Right cardiac atrium (tissue), 5 donors: ENCODE measurements at places on chromosomes 7 and 10. TPM values are rescaled to one million over a fixed set of nuclear protein-coding genes. Genes with fewer than 3 reads are reported as not detected.

Gene KCP
- total RNA-seq: 0.28 TPM

GRCh38 chr10:77801474-77802161 lies 124.9 kb downstream of the DLG5 start:
- no peak for DNase-seq

DNA sequence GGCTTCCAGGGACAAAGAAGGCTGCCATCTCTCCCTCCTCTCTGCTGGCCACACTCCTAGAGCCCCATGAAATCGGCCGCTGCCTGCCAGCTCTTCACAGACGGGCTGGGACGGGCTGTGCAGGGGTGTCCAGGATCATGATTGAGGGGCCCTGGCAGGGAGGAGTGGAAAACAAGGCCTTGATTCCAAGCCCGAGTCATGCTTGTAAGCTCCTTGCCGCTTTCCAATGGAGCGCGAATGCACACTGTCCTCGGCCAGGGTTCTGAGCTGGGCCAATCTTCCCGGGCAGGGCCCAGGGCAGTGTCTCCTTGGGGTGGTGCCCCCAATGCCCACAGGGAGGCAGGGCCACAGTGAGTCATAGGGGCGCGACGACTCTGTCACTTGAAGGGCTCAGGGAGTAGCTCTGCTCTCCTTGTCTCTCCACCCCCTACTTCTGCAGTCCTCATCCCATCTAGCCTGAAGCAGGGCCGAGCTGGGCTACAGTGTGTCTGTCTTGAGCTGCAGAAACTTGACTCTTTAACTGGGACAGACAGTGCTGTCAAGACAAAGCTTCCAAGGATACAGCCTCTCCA lies 186.2 kb upstream of the SVIL start:
- DNase-seq: peak; percentile 79

Gene WAPL
- total RNA-seq: 23.8 TPM

Gene CCDC172
- total RNA-seq: not detected

DNA sequence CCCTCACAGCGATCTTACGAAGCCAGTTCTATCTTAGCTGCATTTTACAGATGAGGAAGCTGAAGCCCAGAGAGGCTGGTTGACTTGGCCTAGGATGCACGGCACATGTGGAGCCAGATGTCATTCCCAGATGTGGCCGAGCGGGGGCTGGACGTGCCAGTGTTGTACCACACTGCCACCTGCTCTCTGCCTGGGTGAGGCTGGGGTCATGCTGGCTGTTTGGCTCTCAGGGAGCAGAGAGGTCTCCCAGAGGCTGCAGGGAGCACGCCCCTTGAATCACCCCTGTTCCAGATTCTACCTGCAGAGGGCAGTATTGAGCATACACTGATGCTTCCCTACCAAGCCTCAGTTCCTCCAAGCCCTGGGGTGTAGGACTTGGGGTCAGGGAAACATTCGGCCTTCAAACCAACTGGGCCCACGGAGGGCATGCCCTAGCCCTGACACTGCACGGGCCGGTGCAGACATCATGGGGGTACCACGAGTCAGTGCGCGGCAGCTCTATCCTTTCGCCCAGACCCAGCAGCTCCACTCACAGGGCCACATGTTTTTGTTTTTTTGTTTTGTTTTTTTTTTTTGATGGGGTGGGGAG lies 3.8 kb upstream of the GTF2IRD1 start:
- no peak for DNase-seq
